ENCODE measurements at places on chromosomes 11 and 22. TPM values are rescaled to one million over a fixed set of nuclear protein-coding genes. Genes with fewer than 3 reads are reported as not detected.

The APOBEC3H gene
- total RNA-seq: not detected

The NPTXR gene
- 3.9 TPM for total RNA-seq

The SNRPD3 gene
- total RNA-seq: 101 TPM

The CDON gene
- total RNA-seq: 50.3 TPM

The CDC42BPG gene
- total RNA-seq: 0.96 TPM

The OR51I1 gene
- total RNA-seq: 6.3 TPM

The IGSF9B gene
- 30.1 TPM for total RNA-seq

The ARRB1 gene
- total RNA-seq: 7.5 TPM

The KDM4D gene
- 6.0 TPM for total RNA-seq

The HPX gene
- 3.4 TPM for total RNA-seq

The CYTH4 gene
- 44.8 TPM for total RNA-seq

The FOLR3 gene
- not detected for total RNA-seq

The FHIP1B gene
- total RNA-seq: 11.6 TPM

The SAA2 gene
- 22.1 TPM for total RNA-seq

The ANO1 gene
- 4.6 TPM for total RNA-seq

The TBX10 gene
- total RNA-seq: not detected

DNA sequence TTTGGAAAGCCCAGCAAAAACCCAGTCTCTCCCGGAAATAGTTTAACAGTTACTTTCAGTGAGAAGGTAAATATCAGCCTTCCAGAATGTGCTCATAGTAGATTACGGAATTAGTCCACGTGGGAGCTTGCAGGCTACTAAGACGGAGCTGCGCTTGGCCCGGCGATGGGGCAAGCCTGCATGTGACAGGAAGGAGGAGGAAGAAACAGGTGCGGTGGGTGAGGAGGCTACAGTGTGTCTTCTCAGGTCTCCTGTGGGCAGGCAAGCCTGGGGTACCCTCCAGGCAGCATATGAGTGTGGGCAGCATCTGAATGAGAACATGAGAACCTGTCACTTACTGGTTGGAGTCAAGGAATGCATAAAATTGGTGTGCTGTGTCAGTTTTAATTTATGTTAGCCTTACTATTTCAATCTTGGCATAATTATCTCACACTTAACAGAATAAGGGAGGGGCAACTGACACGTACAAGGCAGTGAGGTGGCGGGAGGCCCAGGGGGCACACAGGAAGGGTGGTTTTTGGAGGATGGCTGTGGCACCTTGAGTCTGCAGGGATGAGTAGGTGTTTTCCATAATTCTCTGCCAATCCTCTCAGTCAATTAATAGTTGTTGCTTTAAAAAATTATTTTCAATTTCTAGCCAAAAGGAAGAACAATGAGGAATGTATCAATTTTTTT is 35.7 kb downstream of the CLMP start:
- no peak for DNase-seq

- DNase-seq: no peak
These were observed 5.1 kb downstream of the MPZL3 start for GRCh38 chr11:118247041-118247440.

- no peak for DNase-seq
These were observed 185.7 kb downstream of the ADAMTS15 start for GRCh38 chr11:130634186-130634585.

DNA sequence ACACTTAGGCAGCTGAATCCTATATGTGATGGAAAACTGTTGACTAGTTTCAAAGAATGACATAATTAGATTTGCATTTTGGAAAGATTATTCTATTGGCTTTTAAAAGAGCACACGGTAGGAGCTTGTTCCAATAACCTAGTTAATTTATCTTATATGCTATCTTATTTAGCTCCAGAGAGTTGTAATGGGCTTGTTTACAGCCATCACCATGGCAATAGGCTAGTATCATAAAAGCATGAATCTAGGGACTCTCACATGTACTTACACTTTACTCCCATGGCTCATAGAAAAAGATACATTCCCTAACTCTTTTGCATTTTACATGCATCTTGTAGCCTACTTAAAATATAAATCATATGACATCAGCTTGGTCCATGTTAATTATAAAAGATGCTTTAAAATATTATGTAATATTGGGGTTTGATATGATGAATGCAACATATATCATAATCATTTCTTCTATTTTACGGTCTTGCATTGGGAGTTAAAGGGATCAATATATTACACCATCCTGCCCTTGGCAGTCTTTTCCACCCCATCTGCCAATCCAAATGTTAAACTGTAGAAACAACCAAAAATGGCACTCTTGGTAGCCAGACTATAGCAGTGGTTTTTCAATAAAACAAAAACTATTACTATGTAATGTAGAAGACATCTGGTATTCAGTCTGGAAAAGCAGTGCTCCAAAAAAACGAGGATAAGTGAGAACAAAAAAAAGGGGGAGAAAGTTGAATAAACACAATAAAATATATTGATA is 2254.0 kb downstream of the LRRC4C start:
- no peak for DNase-seq

DNA sequence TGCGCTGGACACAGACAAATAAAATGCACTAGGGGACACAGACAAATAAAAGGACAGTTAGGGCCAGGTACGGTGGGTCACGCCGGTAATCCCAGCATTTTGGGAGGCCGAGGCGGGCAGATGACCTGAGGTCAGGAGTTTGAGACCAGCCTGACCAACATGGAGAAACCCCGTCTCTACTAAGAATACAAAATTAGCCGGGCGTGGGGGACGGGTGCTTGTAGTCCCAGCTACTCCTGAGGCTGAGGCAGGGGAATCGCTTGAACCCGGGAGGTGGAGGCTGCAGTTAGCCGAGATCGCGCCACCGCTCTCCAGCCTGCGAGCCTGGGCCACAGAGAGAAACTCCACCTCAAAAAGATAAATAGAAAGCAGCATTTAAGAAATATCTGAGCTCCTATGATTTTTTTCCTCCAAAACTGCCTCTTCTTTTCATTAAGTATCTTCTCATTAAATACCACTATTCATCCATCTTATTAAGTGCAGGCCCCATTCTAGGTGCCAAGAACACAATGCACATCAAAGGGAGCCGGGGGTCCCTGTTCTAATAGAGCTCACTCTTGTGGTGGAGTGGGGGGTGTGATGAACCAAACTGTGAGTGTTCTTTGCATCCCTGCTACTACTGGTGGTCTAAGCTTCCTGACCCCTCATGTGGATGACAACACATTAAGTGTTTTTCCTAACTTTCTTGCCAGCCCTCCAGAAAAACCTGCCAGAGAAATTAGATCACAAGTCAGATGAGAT is 766 bp upstream of the ZNHIT2 start:
- DNase-seq: no peak

DNA sequence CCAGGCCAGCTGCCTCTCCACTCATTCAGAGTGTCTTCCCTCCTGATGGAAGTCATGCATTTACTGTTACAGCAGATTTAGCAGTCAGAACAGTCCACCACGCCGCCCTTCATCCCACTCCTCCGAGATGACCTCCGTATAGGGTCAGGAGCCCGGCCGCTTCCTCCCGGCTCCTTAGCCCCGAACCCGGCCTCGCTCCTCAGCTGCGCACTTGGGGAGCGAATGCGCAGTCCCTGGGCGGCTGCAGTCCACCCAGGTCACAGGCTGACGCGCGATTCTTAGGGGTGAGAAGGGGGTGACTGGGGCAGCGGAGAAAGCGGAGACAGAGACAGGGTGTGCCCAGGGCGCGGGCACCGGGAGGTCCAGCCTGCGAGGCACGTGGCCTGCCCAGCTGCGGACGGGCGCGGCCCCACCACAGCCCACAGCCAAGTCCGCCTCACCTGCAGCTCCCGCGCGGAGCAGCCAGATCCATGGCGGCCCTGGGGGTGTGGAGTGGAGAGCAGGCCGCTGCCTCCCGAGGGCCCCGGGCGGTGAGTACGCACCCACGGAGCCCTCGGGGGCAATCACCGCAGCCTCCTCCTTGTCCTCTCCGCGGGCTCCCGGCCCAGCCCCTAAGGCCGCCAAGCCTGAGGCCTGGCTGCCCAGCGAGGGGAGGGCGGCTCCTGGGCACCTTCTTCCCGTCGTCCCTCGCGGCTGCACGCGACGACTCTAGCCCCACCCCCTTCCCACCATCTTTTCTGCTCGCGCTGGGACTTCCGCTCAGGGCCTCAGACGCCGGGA is 286.6 kb downstream of the BRD1 start:
- no peak for DNase-seq

GRCh38 chr22:39773976-39774539 is 119.5 kb downstream of the ENTHD1 start:
- peak; percentile 7 for DNase-seq

DNA sequence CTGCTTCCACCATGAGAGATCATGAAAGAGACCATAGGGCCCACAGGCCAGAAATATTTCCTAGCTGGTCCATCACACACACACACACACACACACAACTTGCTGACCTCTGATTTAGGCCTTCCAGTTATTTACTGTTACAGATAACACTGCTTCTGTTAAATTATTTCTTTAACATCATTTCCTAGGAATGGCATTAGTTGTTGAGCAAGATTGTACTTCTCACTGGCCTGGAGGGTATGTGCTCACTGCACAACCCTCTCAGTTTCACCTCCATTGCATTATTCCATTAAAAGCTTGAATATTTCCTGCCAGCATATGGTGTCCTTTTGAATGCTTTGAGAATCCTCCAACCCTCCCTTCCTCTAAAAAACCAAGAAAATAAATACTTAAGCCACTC is 104.4 kb downstream of the MICAL2 start:
- no peak for DNase-seq

DNA sequence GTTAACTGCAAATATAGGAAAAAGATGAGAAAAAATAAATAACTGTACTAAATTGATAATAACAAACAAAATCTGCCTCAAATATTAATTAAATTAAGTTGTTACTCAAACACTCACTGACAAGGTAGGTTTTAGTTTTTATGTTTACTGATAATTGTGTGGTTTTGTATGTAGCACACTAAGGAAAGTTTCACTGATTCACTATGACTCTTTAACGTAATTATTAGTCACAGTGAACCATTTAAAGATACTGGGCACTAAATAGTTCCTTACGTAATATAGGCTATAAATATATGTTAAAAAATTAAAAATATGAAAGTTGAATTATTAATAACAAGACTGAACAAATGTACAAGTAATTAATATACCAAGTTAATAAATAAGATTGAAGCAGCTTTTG is 2330.0 kb upstream of the RAG2 start:
- no peak for DNase-seq

GRCh38 chr11:60420015-60420414 is 9.4 kb upstream of the MS4A5 start:
- no peak for DNase-seq

GRCh38 chr22:39174498-39175352 is 22.2 kb upstream of the CBX7 start:
- peak; percentile 87 for DNase-seq

- no peak for DNase-seq
These were observed 547 bp downstream of the UVRAG start for GRCh38 chr11:75815345-75816168.

- peak; percentile 23 for DNase-seq
These were observed 96.6 kb upstream of the POU2AF2 start for GRCh38 chr11:111148953-111149352.

- DNase-seq: no peak
These were observed 13.7 kb downstream of the BIRC2 start for GRCh38 chr11:102360681-102361080.

DNA sequence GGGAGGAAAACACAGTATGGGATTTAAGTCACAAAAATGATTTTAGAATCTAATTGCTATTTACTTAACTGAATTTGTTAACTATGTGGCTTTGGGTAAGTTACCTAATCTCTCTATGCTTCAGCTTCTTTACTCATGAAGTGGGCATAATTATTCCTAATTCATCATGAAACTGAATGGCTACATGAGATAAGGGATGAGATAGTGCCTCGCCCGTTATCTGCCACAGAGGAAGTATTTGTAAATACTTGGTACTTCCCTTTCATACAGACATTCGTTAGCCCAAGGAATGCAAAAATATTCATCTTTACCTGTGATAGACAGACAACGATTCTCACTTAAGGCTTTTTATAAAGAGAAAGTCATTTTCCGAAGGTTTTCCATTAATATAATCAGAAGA is 221.2 kb upstream of the BLID start:
- no peak for DNase-seq

GRCh38 chr11:10514709-10515108 is 26.3 kb downstream of the RNF141 start:
- peak; percentile 9 for DNase-seq

GRCh38 chr11:129265125-129265788 is 73.1 kb upstream of the ARHGAP32 start:
- no peak for DNase-seq

DNA sequence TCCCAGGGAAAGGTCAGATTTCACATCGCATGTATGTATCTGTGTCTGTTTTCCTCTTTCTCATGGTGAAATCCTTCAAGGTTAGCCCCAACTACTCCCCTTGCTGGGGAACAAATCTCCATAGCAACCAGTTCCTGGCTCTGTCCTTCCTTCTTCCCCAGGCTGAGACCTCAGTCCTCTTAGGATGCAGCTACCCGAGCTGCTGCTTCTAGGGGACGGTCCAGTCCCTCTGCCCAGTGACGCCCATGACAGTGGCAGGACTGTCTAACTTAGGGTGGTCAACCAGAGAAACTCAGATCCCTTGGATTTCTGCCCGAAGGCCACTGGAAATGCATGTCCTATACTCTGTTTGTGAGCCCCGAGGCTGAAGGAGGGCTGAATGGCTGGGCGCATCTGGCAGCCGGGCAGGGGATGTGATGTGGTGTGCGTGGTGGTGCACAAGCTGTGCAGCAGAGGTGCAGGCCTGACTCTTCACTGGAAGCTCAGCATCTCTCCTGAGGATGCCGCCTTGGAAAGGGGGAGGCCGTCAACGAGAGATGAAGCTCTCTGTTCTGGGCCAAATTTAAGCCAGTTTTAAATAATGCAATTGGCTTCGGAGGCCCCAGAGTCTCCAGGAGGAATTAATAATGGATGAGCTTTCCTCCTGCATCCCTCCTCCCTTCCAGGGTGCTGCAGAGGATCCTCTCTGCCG is 118.7 kb upstream of the B3GAT1 start:
- DNase-seq: no peak

DNA sequence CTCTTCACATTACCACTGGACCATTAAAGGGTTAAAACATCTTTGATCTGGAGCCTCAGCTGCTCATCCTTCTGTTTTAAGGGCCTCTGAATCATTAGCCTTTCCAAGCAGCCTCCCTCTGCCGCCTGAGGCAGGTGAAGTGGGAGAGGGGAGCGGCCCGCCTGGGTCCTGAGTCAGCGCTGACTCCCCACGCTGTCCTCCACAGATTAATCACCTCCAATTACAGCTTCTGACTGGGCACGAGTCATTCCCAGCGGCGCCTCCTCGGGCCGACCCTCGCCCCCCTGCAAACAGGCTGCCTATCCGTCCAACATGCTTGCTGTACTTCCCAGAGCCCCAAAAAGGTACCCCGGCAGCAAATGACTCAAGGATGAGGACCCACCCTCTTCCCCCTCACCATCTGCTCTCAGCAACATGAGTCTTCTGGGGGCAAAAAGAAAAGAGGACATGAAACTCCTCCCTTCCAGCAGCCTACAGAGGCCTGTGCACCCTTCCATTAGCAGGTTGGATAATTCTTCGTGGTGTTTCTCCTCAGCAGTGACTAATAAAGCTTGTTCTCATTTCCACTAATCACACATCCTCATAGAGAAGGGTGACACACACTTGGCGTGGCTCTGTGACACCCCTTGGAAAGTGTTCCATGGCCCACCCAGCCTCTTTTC is 44.3 kb upstream of the JAM3 start:
- no peak for DNase-seq

- no peak for DNase-seq
These were observed 14.2 kb upstream of the MUC5B start for GRCh38 chr11:1208394-1209261.

GRCh38 chr22:23401111-23401909 is 178.8 kb downstream of the IGLL1 start:
- DNase-seq: no peak

All from umbilical cord (tissue), 2 donors.